ENCODE measurements at places on chromosomes 13 and 19.
A peak's percentile ranks its signal among the peaks of the same experiment; 100 is the strongest.

DNA sequence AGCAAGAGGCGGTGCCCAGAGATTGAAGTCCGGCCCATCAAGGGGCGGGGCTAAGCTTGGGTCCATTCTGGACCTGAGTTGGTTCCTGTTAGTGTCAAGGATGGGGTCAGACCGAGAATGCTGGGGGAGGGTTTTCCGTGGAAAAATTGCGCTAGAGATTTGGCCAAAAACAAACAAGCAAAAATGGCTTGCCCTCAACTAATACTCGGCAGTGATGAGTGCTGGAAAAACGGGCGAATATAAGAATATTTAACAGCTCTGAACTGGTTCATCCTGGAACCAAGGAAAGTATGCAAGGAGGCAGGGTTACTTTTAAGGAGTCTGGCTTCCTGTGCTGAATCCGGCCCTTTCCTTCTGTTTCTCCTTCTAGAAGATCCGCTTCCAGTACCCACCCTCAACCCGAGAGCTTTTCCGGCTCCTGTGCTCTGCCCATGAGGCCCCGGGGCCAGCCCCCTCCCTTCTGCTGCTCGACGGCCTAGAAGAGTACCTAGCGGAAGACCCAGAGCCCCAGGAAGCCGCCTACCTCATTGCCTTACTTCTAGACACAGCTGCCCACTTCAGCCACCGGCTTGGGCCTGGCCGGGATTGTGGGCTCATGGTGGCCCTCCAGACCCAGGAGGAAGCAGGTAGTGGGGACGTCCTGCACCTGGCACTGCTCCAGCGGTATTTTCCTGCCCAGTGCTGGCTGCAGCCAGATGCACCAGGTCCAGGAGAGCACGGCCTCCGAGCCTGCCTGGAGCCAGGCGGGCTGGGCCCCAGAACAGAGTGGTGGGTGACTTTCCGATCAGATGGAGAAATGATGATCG is 880 bp downstream of the SWSAP1 start:
- DNase-seq = peak; percentile 84

GRCh38 chr13:66353664-66354063 is 876.5 kb downstream of the PCDH9 start:
- no peak for DNase-seq

DNA sequence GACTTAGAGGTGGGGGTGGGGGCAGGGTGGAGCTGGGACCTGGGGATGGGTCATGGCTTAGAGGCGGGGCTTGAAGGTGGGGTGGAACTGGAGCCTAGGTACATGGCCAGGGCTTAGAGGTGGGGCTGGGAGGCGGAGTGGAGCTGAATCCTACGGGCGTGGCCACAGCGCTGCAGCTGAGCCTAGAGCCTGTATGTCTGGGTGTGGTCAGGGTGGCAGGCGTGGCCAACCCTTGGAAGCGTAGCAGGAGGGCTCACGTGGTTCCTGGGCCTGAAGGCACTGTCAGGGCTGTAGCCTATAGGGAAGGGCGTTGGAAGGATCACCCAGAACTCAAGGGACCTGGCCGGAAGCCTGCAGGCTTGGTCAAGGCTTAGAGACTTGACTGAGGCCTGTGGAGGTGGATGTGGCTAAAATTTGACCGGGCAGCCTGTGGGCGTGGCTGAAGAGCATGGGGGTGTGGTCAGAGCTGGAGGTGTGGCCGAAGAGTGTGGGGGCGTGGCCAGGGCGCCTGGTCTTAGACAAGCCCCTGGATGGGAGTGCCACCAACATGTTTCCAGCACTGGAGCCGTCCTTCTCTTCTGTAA is 24.3 kb downstream of the COLGALT1 start:
- DNase-seq = peak; percentile 58

GRCh38 chr13:19591864-19592263 is 30.5 kb upstream of the TPTE2 start:
- DNase-seq = peak; percentile 39

GRCh38 chr19:43774103-43774939 is 6.5 kb downstream of the KCNN4 start:
- no peak for DNase-seq

DNA sequence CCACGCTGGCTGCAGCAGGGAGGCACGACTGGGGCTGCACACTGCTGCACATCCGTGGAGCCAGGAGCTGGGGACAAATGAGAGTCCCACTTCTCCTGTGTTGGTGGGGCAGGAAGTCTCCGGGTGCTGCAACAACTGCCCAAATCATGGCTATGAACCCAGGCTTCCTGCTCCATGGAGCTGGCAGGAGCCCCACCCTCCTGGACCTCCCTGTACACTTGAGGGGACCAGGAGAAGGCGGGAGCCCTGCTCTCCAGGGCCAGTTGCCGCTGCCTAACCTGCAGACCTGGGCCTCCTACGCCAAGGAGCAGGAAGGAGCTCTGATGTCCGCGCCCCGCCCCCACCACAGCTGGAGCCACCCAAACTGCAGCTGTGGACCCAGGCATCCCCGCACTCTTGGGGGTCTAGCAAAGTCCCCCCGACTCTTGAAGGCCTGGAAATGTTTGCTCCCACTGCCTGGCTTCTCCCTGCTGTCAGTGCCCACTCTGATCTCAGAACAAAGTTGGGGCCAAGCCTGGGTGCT is 752.1 kb upstream of the PCDH20 start:
- no peak for DNase-seq

GRCh38 chr19:3116621-3117020 is 19.2 kb upstream of the GNA15 start:
- no peak for DNase-seq

GRCh38 chr13:77345150-77345780 is 18.4 kb upstream of the MYCBP2 start:
- peak; percentile 26 for DNase-seq

DNA sequence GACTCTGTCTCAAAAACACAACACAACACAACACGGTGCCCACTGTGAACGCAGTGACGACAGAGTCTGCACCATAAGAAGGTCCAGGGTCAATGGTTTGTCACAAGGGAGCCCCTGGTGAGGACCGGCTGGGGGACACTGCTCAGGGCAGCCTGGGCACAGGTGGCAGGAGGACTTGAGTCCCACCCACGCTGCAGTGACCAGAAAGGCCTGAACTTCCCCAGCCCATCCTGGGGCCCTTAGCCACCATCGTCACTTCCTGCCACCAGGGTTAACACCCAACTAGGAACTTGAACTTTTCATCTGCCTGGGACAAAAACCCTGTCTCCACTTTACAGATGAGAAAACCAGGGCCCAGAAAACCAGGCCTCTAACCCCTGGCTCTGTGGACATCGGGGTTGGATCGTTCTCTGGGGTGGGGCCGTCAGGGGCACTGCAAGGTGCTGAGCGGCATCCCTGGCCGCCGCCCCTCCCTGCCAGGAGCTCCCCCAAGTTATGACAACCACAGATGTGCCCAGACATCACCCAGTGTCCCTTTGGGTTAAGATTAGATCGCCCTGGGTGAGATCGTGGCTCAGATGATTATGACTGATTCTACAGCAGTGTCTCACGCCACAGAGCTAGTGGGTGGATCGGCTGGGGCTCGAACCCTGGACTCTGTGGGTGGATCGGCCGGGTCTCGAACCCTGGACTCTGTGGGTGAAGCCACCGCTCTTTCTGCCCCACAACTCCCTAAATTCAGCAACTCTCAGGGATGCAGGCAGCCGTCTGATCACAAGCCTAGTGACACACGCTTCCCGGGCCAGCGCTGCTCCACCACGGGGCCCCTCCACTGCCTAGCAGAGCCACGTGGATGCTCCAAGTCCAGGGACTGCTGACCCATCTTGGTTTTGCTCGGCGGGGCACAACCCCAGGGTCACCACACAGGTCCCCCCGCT is 14.0 kb downstream of the MOB3A start:
- DNase-seq = no peak

- DNase-seq = no peak
These were observed 1576.9 kb upstream of the SPRY2 start for GRCh38 chr13:81917810-81918209.

GRCh38 chr13:112616586-112617362 is 28.8 kb upstream of the TUBGCP3 start:
- DNase-seq = peak; percentile 46

DNA sequence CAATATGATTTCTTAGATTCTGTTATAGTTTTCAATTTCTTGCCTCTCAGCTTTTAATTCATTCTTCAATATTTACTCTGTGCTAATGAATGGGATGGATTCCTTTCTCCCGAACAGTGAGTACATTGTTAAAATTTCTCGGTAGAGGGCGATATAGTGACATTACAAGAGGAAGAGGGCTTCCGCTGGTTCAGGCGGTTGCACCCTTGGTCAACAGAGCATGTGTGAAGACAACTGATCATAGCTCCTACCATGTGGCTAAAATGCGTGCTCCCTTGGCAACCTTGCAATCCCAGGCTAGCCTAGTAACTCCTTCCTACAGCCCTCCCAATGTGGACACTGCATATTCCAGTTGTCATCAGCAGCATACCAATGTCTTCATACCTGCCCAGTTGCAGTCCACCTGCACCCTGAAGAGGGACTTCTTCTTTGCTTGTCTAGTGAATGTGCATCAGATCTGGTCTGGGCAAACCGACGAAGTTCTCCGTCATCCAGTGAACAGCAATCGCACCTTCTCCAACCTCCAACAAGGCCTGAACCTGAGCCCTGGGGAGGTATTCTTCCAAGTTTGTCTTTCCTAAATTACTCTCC is 653.0 kb upstream of the GPC6 start:
- no peak for DNase-seq

DNA sequence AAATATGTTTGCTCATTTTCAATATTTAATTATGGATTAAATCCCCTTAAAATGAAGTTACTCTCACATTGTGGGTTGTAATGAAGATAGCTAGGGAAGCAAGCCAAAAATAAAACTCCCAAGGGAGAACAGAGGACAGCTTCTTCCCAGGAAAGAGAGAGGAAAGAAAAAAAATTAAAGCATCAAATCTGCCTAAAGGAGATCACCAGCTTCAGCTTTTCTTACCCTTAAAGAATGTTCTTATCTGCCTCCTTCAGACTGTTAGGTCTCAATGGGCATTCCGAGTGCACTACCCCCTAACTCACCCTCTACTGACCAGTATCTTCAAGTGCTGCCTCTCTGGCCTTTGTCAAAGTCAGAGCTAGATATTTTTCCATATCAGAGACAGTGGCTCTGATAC is 55.2 kb downstream of the XPO4 start:
- DNase-seq = no peak

DNA sequence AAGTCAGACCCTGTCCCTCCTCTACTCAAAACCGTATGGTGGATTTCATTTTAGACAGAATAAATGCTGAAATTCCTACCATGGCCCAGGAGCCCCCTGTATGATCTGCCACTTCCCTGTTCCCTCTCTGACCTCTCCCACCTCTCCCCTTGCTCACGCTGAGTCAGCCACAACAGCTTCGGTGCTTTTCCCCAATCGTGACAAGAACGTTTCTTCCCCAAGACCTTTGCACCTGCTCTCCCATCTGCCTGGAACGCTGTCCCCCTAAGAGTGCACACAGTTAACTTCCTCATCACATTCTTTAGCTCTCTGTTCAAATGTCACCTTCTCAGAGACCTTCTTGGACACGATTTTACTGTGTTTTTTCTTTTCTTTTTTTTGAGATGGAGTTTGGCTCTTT is 2.3 kb downstream of the VRK3 start:
- peak; percentile 28 for DNase-seq

GRCh38 chr19:49014123-49014869 is 2.6 kb downstream of the LHB start:
- no peak for DNase-seq

- peak; percentile 4 for DNase-seq
These were observed 38.6 kb upstream of the TEX29 start for GRCh38 chr13:111281751-111282311.

GRCh38 chr13:21413013-21413412 is 46.1 kb downstream of the ZDHHC20 start:
- no peak for DNase-seq

- DNase-seq = no peak
These were observed 26.8 kb downstream of the DHX34 start for GRCh38 chr19:47375694-47376588.

GRCh38 chr13:98944336-98944735 is 33.5 kb downstream of the DOCK9 start:
- DNase-seq = no peak

DNA sequence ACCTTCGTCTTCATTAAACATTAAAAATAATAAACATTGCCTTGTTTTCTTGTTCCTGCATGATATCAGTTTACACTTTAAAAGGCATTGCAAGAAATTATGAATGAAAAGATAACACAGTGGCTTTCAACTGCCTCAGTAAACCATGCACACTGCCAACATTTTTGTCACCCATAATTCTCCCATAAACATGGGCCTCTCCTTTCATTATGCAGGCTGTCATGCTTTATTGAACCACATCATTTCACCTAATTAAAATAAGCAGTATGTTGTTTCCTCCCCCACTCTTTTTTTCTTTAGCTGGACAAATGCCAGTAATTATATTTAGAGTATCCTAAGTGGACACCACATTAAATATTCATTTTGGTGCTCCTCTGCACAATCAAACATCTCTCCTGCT is 1566.5 kb upstream of the SLC10A2 start:
- DNase-seq = no peak

DNA sequence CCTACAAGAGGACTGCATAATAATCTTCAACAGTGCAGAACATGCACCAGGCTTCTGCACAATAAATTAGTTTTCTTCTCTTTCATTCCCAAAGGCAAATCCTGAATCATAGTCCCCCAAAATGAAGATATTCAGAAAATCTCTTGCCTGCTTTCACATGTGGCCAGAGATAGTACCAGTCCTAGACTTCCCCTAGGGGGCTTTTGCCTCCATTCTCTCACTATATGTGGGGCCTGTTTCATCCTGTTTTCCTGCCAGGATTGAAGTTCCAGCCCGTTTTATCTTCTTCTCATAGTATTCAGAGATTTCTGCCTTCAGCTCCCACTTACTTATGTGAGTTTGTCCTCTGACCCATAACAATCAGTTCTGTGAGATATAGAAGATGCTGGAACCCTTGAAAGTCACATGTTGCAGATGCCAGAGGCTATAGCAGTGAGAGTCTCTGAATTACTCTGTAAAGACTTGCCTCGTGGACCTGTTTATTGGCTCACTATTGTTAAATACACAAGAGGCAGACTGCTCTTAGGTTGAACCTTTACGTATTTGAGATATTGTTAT is 421.9 kb upstream of the PCDH9 start:
- no peak for DNase-seq

- DNase-seq = no peak
These were observed 394.3 kb downstream of the FOXO1 start for GRCh38 chr13:40271931-40272775.

DNA sequence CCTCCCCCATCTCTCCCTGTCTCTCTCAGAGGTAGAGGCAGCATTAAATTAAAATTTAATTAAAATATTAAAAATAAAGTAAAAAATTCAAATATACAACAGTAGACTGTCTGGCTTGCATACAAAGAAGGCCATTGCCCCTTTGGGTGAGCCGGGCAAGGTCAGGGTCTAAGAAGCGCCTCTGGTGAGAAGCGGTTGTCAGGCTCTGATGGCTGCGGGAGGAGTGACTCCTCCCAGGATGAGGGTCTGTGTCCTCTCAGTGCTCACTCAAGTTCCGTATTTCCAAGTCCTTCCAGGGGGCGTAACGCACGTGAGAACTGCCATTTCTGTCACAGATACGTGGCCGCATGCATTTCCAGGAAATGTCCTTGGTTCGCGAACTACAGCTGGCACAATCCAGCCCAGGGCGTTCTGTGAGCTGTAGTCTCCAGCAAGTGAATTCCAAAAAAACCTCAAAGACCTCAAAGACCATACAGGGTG is 737 bp upstream of the ZNF181 start:
- DNase-seq = peak; percentile 90

- peak; percentile 83 for DNase-seq
These were observed 607.6 kb downstream of the FGF9 start for GRCh38 chr13:22278336-22278929.

All from KBM-7 (cell line).